ENCODE measurements at places on chromosomes 12 and 14.

DNA sequence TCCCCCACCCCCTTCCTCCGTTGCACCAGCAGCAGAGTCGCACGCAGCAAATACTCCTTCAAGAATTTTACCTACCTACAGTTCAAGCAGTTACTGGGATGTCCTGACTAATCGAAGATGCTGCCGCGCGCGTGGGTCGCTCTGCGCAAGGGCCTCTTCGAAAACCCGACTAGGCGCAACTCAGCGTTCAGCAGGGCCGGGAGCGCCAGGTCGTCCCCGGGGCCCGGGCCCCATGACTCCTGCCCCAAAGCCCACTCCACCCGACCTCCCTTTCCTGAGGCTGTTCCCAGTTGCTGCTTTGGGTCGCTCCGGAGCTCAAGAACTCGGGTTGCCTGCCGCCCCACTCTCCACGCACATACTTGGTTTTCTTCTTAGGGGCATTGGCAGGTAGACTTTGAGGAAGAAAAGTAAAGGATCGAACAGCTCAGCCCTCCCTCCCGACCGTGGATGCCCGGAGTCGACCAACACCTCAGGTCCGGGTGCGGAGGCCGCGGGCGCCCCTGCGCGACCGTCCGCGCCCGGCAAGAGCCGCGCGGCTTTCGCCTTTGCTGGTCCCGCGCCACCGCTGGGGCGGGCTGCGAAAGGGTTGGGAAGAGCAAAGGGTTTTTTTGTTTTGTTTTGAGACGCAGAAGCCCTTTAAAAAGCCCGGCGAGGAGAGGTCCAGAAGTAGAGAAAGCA, 1.9 kb downstream of the BMP4 start:
- no peak for DNase-seq

- no peak for DNase-seq
Measured at GRCh38 chr14:55930016-55930784, 188.0 kb upstream of the PELI2 start.

GRCh38 chr12:131061041-131061806, 107.5 kb downstream of the ADGRD1 start:
- DNase-seq: no peak

- no peak for DNase-seq
Measured at GRCh38 chr12:16012117-16012516, 101.0 kb downstream of the DERA start.

- no peak for DNase-seq
Measured at GRCh38 chr12:103786201-103786600, 54.8 kb downstream of the NT5DC3 start.

- no peak for DNase-seq
Measured at GRCh38 chr12:116204169-116204568, 73.3 kb downstream of the MED13L start.

GRCh38 chr12:63917864-63918799, 73.6 kb downstream of the SRGAP1 start:
- peak; percentile 97 for DNase-seq
